ENCODE measurements at places on chromosomes 7 and 10. TPM values are rescaled to one million over a fixed set of nuclear protein-coding genes. Genes with fewer than 3 reads are reported as not detected.

GRCh38 chr10:129792141-129792540 is 171.9 kb downstream of the EBF3 start:
- no peaks in the 10 kb centered on the region for H3K27me3 ChIP-seq
- H3K36me3 ChIP-seq = no peaks in the 10 kb centered on the region
- no peak overlapping the region for H3K4me3 ChIP-seq
- DNase-seq = no peak

DNA sequence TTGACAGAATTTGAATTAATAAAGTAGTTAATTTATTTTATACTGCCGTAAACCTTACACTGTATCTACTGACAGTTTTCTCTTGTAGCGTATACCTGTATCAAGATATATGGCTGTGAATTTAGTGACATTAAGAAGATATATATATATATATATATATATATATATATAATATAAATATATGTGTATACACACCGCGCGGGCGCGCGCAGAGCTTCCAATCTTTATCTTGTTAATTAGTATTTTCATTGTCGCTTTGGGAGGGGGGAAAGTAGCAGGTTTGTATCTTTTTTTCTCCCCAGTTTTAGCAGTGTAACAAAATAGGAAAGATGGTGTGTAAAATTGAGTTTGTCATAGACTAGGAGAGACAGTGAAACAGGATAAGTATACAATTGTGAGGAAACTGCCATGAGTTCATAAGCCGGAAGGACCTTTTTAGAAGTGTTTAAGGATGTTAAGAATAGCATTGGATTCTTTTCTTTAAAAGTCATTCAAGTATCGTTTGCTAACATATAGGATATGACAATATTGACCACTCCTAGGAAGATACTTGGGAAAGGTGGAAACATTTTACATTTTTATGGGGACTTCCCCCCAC is 2.0 kb downstream of the PLEKHA1 start:
- no peaks in the 10 kb centered on the region for H3K27me3 ChIP-seq
- no peak overlapping the region for H3K27ac ChIP-seq
- H3K4me3 ChIP-seq = peak overlapping the region; percentile 98
- H3K4me1 ChIP-seq = peaks cover 57% of the 10 kb centered on the region

GRCh38 chr10:114806562-114807391 is 14.8 kb upstream of the FHIP2A start:
- no peak overlapping the region for H3K4me3 ChIP-seq
- no peaks in the 10 kb centered on the region for H3K27me3 ChIP-seq
- no peak overlapping the region for H3K27ac ChIP-seq
- DNase-seq = no peak
- no peaks in the 10 kb centered on the region for H3K4me1 ChIP-seq
- no peaks in the 10 kb centered on the region for H3K36me3 ChIP-seq

DNA sequence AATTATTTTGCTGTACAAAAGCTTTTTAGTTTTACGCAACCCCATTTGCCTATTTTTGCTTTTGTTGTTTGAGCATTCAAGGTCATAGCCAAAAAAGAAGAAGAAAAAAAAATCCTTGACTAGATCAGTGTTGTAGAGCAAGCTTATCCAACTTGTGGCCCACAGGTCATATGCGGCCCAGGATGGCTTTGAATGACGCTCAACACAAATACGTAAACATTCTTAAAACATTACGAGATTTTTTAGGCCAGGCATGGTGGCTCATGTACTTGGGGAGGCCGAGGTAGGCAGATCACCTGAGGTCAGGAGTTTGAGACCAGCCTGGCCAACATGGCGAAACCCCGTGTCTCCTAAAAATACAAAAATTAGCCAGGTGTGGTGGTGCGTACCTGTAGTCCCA is 8.1 kb upstream of the MALSU1 start:
- no peaks in the 10 kb centered on the region for H3K36me3 ChIP-seq
- no peak overlapping the region for H3K27ac ChIP-seq
- no peaks in the 10 kb centered on the region for H3K4me1 ChIP-seq
- H3K4me3 ChIP-seq = no peak overlapping the region

DNA sequence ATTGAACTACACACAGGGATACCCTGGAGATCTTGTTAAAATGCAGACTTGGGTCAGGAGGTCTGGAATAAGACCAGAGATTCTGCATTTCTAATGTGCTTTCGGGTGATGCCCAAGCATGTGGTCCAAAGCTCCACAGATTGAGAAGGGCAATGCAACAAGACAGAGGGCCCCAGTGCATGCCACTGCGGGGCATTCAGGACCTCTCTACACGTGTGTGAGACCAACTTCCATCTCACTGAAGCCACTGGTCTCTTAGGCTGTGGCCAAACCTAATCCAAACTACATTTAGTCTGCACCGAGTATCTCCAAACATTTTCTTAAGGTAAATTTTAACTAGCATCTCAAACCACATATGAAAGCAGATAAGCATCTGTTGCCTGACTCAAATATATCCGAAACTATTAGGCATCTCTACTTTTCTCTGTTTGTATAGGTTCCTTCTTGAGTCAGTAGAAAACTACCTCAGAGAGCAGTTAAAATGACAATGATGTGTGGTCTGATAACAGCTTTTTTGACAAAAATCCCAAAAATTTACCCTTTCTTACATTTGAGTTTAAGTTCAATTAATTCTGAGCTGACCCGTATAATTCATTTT is 107.5 kb downstream of the ELMO1 start:
- H3K27me3 ChIP-seq = no peaks in the 10 kb centered on the region
- DNase-seq = no peak
- no peaks in the 10 kb centered on the region for H3K4me1 ChIP-seq
- H3K4me3 ChIP-seq = no peak overlapping the region

DNA sequence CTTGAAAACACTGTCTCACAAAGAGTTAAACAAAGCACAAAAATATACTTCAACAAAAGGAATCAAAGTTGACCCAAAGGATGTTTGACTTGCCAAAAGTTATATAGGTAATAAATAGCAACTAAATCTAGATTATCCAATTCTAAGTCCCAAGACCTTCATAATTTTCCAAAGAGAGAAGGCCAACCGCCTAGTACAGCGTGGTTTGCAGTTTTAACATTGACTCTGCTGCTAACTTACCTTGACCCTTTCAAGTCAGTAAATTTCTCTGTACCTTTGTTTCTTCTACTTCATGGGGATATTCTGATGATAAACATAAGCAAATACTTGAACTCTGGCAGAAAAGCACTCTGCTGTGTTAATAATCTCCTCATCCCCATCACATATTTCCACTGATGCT is 1.9 kb upstream of the GPR22 start:
- H3K27ac ChIP-seq = no peak overlapping the region
- H3K4me3 ChIP-seq = no peak overlapping the region
- no peak for DNase-seq
- H3K4me1 ChIP-seq = no peaks in the 10 kb centered on the region
- H3K36me3 ChIP-seq = no peaks in the 10 kb centered on the region
- no peaks in the 10 kb centered on the region for H3K27me3 ChIP-seq

The BCL7B gene
- total RNA-seq = 55.4 TPM

The CHN2 gene
- 9.6 TPM for total RNA-seq

DNA sequence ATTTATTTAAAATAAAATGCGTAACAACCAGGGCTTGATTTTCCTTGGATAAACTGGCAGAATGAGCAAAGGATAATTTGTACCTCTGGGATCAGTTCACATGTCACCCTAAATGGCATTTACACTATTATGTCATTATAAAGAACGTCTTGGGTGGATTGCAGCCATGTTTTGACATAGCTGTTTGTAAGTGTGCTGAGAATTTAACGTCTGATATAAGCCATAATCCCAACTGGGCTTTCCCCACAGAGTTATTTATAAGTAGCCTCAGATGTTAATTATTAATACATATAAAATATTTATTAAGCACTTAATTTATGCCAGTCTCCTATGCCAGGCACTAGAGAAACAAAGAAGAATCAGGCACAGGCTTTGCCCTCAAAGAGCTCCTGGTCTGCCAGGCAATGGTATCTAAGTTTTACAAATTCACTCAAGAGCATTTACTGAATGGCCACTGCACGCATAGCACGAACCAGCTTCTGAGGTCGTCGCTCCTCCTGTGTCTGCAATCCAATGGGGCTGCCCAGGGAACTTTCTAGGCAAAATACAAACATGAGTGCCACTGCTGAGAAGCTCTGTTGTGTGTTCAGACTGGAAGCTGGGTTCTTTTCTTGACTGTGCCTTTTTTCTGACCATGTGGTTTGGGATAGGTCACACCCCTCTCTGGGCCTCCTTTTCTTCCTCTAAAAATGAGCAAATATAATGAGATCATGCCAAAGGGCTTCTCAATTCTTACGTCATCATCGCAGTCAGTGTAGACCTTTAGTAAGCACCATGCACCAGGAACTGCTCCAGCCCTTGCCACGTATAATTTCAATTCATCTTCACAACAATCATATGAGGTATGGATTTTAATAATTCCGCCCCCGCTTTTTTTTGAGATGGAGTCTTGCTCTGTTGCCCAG is 11.3 kb upstream of the CTBP2 start:
- H3K4me1 ChIP-seq = no peaks in the 10 kb centered on the region
- no peak overlapping the region for H3K27ac ChIP-seq
- H3K4me3 ChIP-seq = no peak overlapping the region

DNA sequence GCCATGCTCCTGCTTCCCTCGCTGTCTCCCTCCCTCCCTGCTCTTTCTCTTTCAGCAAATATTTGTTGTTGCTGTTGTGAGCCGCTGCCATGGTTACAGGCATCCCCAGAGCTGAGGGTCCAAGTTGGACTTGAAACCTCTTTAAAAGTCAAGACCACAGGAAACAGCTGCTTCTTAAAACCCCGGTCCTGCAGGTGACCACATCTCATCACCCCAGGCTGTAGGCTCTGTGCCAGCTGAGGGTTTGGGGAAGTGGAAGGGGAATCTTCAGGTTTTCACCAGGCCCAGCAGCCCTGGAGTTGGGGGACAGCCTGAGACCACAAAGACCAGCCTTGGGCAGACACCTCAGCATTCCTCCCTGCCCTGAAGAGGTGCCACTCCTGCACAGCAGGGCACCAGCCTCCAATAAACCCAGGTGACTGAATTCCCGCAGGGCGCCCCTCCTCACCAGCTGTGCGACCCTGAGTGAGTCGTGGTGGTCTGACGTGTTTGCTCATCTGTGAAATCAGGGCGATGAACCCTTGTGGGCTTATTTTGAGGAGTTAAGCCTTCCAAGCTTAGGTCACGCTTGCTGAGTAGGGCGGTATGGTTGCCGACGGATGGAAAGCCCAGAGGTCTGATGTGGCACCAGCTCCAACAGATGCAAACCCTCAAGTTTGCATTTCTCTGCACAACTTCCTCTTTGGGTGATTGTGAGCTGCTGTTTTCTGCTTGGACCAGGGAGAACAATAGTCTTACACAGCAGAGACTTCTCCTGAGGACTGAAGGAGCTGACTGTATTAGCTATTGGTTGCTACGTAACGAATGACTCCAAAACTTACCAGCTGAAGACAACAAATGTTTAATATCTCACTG is 24.8 kb downstream of the NPTX2 start:
- H3K4me1 ChIP-seq = no peaks in the 10 kb centered on the region
- no peaks in the 10 kb centered on the region for H3K36me3 ChIP-seq
- H3K27me3 ChIP-seq = no peaks in the 10 kb centered on the region
- DNase-seq = no peak
- no peak overlapping the region for H3K4me3 ChIP-seq
- no peak overlapping the region for H3K27ac ChIP-seq

- no peak overlapping the region for H3K4me3 ChIP-seq
- no peaks in the 10 kb centered on the region for H3K36me3 ChIP-seq
- no peak overlapping the region for H3K27ac ChIP-seq
- DNase-seq = no peak
- no peaks in the 10 kb centered on the region for H3K4me1 ChIP-seq
These were observed 365.7 kb downstream of the DNAJB6 start for GRCh38 chr7:157702311-157703023.

GRCh38 chr7:130872341-130872740 is 138.3 kb upstream of the KLF14 start:
- H3K36me3 ChIP-seq = peaks cover 62% of the 10 kb centered on the region
- no peak overlapping the region for H3K4me3 ChIP-seq
- no peaks in the 10 kb centered on the region for H3K27me3 ChIP-seq
- H3K27ac ChIP-seq = no peak overlapping the region
